Suppressor macrophage treated with lipopolysaccharide for 1 hour (primary cell): ENCODE measurements at places on chromosomes 5 and 9.

DNA sequence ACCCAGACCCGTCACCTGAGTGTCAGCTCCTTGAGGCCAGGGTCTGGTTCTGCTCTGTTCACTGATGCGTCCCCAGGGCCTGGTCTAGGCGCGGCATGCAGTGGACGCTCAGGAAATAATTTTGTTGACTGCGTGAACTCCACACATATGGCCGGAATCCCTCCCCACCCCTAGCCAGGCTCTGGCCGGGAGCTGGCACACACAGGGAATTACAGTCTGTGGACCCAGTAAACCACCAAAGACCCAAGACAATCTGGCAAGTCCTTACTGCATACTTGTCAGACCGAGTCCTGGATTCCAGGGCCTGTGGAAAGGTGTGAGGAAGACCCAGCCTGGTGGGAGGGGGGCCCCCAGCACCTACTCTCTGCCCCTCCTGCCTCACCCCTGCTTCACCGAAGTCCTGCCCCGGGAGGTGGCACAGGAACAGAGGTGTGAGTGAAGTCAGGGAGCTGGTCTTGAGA, 113.0 kb upstream of the IER5L start:
- no peak for DNase-seq

- no peak for DNase-seq
Measured at GRCh38 chr5:84634256-84634655, 249.6 kb upstream of the EDIL3 start.

DNA sequence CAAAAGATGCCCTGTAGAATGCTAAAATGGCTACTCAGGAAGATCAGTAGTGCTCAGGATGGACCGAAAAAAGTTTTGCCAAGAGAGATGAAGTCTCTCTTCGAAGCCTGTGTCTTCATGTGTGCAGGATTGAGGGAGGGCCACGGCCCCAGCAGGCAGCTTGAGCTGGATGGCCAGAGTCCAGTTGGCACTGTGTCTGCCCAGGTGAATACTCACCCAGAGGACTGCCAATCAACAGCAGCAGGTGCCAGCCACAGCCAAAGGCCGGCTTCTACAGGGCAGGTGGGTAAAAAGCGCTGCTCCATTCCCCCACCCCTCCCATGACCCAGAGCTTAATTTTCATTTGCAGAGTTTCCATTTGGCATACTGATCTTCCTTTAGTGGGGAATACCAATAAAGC, 287.9 kb upstream of the ZNF608 start:
- DNase-seq = no peak

- peak; percentile 69 for DNase-seq
Measured at GRCh38 chr9:85522459-85523092, 219.2 kb downstream of the AGTPBP1 start.

- no peak for DNase-seq
Measured at GRCh38 chr5:107104040-107104995, 566.4 kb downstream of the EFNA5 start.

GRCh38 chr9:95874303-95874988, 1.0 kb upstream of the ERCC6L2 start:
- DNase-seq = no peak

DNA sequence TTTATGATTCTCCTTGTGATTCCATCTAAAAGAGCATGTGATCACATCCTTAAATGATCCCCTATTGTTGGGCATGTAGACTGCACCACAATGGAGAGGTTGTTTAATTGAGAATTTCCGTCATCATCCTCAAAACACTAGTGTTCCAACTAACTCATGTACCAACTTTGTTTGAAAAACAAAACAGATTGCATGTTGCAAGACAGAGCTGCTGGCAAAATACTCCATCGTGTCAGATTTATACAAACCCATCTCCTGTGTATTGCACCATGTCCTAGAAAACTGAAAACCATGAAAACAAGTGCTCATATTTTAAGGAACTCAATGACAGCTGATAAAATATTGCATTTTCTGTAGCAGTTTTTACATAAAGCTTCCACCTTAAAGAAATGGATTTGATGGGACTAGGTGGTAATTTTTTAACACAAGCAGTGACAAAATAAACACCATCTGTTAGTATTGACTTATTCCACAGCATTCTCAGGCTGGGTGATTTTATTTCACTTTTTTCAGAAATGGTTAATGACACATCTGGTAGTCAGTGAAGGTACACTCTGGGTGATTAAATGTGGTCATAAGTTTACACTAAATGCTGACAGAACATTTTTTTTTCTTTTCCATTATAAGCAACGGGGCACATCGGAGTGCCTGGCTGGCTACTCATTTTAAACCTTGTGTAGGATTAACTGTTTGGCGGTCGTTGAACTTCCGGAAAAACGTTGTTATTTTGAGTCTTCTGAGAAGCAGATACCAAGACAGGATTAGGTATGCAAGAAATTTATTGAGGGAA, 602.9 kb upstream of the WWC1 start:
- DNase-seq = no peak

- peak; percentile 63 for DNase-seq
Measured at GRCh38 chr9:120713257-120714087, 798 bp downstream of the MEGF9 start.

GRCh38 chr5:58235299-58235698, 224.6 kb downstream of the PLK2 start:
- peak; percentile 91 for DNase-seq

- no peak for DNase-seq
Measured at GRCh38 chr5:163512526-163512925, 7.1 kb downstream of the MAT2B start.

DNA sequence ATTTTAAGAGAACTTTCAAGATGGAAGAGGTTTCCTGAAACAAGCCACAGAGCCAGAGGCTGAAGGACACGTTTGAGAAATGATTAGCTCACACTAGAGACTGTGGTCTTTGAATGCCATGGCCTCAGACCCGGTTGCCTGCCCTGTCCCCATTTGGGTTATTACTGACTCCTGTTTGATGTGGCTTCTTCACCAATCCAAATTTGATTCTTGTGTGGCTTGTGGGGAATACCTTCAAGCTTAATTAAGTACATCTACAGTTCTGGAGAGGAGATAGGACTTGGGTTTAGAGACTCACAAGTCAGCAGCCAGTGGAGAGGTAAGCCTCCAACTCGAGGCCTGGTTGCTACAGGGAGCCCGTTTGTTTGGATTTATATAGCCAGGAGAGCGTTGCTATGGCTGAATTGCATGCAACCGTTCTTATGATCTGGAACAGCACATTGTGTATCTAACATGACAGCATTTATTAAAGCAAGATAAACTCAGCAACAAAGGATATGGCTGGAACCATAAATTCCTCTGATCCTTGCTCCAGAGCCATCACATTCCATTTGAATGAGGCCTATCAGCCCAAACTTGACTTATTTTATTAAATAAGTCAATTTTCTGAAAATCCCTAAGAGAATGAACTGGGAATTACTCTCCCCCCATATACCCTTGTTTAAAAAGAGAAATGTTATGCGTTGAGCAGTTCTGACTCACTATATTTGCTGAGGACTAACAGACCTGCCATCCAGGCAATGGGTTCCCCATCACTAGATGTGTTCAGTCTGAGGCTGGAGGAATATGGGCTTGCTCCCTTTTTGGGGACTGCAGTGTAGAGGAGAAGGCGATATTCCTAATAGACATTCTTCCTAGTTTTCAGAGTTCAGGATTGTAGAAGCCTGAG, 88.4 kb upstream of the TNFSF8 start:
- DNase-seq = no peak

DNA sequence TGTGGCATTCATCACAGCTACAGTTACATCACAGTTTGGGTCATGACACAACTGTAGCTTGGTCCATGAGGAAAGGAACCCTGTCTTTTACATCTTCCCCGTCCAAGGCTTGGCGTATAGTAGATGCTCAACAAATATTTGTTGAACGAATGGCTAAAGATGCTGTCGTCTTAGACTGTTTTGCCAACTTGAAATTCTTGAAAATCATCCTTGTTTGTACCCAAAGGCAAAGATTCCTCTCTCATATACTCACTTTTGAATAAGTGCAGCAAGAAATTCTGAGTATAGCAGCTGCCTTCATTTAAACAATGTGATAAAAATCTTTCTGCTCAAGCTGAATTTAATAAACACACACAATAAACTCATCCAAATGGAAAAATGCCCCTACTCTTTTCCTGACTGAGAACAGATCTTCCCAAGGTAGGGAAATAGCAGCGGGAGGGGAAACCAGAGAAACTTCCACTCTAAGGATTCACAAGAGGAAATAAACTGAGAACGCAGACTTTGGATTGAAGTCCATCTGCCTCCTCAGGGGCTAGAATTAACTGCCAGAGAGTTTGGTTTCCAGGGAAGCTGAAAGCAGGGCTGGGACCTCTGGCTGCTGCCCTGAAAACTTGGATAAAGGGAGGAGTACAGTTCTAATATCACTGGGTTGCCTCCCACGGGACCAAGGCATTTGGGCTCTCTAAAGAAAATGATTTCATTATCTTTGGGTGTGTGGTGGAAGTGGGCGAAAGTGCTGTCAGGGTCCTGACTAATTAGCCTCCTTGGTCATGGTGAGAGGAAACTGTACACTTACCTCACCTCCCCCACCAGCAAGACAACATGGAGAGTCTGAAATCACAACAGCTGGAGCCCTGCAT, 99.1 kb downstream of the DPYSL3 start:
- peak; percentile 46 for DNase-seq

GRCh38 chr9:107478805-107479204, 10.8 kb downstream of the KLF4 start:
- no peak for DNase-seq

DNA sequence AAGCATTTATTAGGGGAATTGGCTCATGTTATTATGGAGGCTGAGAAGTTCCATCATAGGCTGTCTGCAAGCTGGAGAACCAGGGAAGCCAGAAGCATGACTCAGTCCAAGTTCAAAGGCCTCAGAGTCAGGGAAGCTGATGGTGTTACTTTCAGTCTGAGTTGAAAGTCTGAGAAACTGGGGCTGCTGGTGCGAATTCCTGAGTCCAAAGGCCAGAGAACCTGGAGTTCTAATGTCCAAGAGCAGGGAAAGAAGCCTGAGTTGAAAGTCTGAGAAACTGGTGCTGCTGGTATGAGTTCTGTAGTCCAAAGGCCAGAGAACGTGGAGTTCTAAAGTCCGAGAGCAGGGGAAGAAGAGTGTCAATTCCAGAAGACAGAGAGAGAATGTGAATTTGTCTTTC, 641.1 kb downstream of the ISL1 start:
- no peak for DNase-seq

GRCh38 chr9:78210841-78211301, 25.0 kb upstream of the CEP78 start:
- no peak for DNase-seq

GRCh38 chr5:10627160-10627701, 63.4 kb downstream of the ANKRD33B start:
- DNase-seq = no peak

DNA sequence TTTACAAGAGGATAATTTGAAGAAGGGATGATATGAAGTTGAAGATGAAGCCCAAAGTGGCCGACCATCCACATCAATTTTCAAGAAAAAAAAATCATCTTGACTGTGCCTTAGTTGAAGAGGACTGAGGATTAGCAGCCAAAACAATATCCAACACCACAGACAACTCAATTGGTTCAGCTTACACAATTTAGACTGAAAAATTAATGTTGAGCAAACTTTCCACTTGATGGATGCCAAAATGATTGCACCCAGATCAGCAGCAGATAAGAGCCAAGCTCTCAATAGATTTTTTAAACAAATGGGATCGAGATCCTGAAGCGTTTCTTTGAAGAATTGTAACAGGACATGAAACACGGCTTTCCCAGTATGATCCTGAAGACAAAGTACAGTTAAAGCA, 163.2 kb downstream of the GADD45G start:
- no peak for DNase-seq

GRCh38 chr9:112487008-112487798, 576 bp downstream of the KIAA1958 start:
- peak; percentile 36 for DNase-seq

DNA sequence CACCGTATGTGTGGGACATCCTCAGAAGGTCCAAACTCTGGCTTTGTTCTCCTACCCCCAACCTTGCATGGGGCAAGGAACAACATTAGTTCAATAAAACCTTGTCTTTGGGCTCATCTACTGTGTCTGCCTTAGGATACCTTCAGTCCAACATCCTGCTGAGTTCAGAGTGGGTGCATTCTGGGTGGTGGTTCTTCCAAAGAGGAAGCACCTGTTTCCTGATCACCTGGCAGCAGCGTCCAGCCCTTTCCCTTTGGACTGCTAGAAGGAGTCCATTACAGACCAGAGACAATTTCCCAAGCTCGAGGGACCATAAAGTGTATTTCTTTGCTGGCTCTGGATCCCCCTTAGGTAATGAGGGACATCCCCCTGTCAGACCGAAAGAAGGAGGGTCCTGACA, 154.1 kb downstream of the SEMA6A start:
- no peak for DNase-seq

- DNase-seq = no peak
Measured at GRCh38 chr9:8684978-8685708, 885.6 kb upstream of the DMAC1 start.

- DNase-seq = no peak
Measured at GRCh38 chr9:130209422-130209821, 37.2 kb downstream of the NCS1 start.

DNA sequence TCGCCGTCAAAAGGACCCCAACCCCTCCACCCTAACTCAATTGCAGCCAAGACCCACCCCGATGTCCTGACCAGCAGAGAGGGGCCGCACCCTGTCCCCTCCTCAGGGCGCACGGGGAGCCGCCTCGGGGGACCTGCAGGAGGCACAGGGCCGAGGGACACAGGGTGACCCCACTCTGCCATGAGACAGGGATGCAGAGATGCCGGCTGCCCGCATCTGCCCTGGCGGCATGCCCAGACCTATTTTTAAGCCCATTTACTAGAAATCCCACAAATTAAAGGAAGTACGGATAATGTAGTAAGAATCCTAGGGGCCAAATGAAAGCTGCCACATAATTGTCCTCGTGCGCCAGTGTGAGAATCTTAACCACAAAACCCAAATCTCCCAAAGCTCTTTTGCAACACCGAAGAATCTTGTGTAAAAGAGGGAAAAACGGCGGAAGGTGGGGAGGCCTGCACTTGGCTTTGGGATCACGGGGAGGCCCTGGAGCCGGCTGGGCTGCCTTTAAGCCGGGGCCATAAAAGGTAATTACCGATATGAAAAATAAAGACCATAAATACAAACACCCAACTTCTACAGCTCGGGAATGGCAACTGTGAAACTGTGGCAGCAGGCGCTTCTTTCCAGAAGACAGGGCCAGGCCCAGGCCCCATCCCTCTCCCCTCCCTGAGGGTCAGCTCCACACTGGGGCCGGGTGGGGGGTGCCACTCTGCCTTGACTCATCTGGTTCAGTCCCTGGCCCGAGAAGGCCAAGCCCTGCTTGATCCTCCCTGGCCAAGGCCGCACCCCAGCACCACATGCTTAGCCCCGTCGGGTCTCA, 35.0 kb downstream of the NACC2 start:
- DNase-seq = peak; percentile 81

- DNase-seq = peak; percentile 29
Measured at GRCh38 chr9:98373609-98374008, 118.2 kb upstream of the TBC1D2 start.

- peak; percentile 38 for DNase-seq
Measured at GRCh38 chr5:154058055-154059038, 19.6 kb downstream of the MFAP3 start.
